Esophagus squamous epithelium (tissue), 5 donors: ENCODE measurements at places on chromosomes 13 and 19. TPM values are rescaled to one million over a fixed set of nuclear protein-coding genes. Genes with fewer than 3 reads are reported as not detected.

C19orf85 gene
- total RNA-seq: not detected

ATXN8OS gene
- total RNA-seq: not detected

GRCh38 chr19:23099966-23100365 is 16.9 kb upstream of the ZNF730 start:
- DNase-seq: no peak

GRCh38 chr19:56076498-56076897 is 44.6 kb downstream of the ZNF787 start:
- no peak for DNase-seq

DNA sequence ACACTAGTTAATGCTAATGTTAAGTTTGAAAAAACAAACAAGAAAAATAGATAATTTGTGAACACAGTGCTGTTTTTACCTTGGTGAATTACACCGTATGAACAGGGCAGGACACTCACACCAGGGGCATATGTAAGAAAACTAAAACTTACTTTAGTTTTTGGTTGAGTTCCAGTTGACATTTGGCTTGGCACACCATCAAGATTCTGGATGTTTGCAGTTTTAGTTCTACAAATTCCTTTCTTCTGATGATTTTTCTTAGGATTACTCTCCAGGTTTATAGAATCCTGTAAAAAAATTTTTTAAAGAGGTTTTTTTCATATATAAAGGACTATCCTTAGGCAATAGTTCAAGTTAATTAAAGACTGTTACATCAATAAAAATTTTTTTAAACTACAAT is 238.5 kb upstream of the STARD13 start:
- DNase-seq: no peak

DNA sequence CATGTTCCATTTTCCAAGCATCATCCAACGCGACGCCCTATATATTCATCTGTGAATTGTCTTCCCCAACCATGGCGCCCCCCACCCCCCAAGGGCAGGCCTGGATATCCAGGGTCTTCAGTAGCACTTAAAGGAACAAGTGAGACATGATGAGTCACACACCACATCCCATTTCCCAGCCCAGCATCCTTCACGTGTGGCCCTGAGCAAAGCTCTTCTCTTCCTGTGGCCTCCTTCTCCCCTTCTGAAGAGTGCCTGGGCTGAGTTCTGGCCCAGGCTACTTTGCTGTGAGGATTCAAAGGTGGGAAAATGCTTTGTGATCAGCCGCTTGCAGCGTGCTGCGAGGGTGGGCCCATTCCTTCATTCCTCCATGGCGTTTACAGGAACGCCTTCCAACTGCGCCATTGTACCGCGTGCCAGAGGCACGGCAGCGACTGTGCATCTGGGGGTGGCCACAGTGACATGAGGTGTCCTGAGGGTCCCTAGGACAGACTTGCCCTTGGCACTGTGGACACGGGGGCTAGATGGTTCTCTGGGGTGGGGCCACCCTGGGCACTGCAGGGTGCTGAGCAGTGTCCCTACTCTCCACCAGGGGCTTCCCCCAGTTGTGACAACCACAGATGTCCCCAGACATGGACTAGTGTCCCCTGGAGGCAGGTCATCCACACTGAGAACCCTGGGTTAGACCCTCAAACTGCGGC is 11.7 kb downstream of the PLIN4 start:
- no peak for DNase-seq

- DNase-seq: no peak
Measured at GRCh38 chr19:5714816-5715215, 5.1 kb downstream of the LONP1 start.

DNA sequence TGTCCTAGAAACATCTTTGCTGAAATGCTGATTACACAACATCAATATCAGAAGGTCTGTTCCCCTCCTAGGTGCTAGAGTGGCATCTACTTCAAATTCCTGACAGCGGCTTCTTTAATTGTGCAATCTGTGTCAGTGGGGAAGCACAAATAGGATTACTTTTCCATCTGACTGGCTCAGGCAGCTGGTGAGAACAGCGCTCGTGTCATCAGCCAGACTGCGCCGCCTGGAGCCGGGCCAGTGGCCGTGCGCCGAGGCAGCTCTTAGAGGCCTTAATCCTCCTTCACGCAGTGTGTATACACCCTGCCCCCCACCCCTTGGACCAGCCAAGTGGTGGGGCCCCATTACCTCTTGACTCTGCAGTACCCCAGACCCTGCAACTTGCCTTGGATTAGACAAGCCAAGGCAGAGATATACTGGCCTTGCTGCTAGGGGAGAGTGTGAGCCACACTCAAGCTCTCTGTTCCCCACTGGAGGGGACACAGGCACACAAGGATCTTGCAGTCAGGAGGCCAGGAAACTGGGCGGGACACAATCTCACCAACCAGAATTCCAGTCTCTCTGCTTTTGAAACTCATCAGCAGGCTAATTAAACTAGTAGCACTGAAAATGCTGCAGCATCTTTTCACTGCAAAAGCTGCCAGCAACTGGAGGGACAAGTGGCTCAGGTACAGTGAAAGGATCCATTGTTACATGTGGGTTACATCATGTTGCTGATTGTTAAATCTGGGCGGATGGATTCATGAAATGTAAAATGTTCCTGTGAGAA is 48.9 kb upstream of the EPHX3 start:
- DNase-seq: no peak

DNA sequence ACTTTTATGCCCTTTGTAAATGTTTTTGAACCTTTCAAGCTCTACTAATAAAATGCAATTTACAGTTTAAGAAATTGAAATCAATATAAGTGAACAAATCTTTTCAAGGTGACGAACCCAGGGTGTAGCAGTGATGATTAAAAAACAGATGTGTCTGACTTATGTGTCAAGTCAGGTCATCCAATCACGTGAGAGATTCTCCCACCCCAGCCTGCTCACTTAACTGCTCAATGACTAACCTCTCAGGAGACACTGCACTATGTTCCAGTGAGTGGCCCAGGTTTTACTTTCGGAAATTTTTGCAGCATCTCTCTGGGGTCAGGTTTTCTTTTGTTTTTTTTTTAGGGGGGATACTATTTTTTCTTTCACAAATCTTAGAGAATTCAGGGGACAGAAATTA is 60.7 kb downstream of the ZNF429 start:
- DNase-seq: no peak

- no peak for DNase-seq
Measured at GRCh38 chr13:83221813-83222241, 660.4 kb downstream of the SLITRK1 start.
